ENCODE measurements at places on chromosomes 4 and X.
A peak's percentile ranks its signal among the peaks of the same experiment; 100 is the strongest.

- peak; percentile 77 for DNase-seq
These were observed 551 bp downstream of the NPNT start for GRCh38 chr4:105895583-105896460.

DNA sequence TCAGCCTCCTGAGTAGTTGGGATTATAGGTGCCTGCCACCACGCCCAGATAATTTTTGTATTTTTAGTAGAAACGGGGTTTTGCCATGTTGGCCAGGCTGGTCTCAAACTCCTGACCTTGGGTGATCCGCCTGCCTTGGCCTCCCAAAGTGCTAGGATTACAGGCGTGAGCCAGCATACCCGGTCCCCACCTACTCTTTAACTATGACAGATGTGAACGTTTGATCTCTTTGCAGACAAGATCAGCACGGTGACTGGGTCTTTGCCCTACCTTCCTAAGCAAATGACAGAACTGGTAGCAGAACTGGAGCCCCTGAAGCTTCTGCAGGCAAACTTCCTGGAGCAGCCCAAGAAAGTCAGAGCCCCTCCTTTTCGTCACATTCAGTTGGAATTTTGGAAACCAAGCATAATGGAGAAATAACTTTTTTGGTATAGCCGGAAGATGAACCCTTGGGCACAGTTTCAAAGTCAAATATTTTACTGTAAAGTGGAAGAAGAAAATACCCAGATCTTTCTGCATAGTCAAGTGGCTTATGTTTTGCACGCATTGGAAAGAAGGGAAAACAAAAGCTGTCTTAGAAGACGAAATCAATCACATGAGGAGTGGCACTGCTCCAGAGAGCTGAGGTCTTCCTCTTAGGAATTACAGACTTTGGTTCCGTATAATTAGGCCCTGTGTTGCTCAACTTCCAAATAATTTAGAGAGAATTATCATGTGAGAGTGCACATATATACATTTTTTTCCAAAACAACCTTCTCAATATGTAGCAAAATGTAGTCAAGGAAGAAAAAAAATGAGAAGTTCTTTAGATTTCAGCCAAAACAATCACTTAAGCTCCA, 90.6 kb downstream of the SORBS2 start:
- no peak for DNase-seq

- peak; percentile 94 for DNase-seq
These were observed 10.9 kb upstream of the CLTRN start for GRCh38 chrX:15675490-15675921.

DNA sequence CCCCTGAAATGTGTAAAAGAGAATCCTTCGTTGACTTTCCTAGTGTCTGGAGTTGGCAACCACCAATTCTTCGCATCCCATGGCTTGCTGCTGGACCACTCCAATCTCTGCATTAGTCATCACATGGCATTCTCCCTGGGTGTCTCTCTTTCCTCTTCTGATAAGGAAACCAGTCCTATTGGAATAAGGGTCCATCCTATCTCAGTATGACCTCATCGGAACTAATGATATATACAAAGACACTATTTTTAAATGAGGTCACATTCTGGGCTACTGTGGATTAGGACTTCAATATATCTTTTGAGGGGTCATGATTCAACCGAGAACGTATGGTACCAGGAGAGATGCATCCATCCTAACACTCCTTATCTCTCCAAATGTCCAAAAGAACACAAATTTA, 259.1 kb upstream of the CPEB2 start:
- DNase-seq: no peak

DNA sequence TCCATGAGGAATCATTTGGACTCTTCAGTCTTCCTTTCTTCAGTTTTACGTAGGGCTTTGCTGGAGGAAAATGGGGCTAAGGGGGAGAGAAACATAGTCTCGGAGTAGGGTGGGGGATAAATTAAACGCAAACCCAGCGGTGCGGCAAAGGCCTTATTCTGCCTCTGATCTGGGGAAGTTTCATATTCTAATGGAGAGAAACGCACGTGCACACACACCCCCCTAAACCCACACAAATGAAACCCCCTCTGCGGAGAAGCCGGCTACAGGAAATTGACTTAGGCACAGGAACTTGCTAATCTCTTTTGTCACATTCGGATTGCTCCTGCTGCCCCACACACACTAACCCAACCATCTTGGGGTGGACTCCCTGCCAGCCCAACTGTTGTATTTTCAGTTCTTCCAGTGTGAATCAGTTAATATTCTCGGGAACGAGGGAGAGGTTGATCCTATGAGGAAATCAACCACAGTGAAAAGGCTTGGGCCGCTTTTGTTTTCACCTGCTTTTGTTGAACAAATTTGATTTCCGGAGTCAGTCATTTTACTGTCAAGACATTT, at the start of gene RHOH:
TSS of gene RHOH (plus strand) at position 308 of the 558 bp plus-strand sequence. CDS start 46,356 bp downstream, outside the sequence.
- DNase-seq: peak; percentile 57

GRCh38 chrX:83008415-83008814, 499.7 kb upstream of the POU3F4 start:
- DNase-seq: no peak

DNA sequence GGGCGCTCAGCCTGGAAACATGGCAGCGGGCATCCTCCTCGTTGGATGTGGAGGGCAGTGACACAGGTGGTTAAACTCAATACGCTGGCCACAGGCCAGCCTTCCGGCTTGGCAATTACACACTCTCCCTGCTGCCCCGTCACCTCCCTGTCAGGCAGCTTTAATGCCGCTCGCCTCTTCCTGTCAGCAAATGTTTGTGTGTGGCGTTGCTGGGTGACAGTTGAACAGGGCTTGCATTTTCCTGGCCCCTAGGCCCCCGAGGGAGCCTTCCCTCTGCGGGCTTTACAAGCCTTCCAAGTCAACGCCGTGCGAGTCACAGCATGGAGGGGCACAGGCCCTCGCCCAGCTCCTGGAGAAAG, 620.0 kb downstream of the BCOR start:
- DNase-seq: no peak

- DNase-seq: no peak
These were observed 54.4 kb upstream of the RELL1 start for GRCh38 chr4:37740546-37740945.

GRCh38 chrX:136608295-136608933, 39.5 kb upstream of the CD40LG start:
- no peak for DNase-seq

DNA sequence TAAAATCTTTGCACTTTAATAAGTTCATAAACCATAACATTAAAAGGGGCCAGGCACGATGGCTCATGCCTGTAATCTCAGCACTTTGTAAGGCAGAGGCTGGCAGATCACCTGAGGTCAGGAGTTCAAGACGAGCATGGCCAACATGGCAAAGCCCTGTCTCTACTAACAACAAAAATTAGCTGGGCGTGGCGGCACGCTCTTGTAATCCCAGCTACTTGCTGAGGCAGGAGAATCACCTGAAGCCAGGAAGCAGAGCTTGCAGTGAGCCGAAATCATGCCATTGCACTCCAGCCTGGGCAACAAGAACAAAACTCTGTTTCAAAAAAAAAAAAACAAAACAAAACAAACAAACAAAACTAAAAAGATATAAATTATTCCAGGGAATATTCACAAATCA, 595.2 kb upstream of the LCORL start:
- no peak for DNase-seq

DNA sequence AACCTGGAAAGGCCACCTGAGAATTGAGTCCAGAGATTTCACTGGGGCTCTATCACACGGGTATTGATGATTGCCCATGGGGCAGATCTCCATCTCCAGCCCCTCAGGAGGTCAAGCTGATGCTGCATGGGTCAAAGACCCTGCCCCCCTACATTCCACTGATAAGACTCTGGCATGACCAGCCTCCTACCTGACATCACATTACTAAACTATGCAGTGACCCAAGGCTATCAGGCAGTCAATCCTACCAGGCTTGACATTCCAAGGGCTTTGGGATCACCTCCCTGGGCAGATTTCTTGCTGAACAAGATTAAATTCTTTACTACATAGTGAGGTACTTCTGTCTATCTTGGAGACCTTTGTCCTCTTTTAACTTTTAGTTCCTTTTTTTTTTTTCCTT, 192.7 kb upstream of the STS start:
- DNase-seq: no peak

- DNase-seq: no peak
These were observed 44.1 kb upstream of the TLL1 start for GRCh38 chr4:165828928-165829327.

DNA sequence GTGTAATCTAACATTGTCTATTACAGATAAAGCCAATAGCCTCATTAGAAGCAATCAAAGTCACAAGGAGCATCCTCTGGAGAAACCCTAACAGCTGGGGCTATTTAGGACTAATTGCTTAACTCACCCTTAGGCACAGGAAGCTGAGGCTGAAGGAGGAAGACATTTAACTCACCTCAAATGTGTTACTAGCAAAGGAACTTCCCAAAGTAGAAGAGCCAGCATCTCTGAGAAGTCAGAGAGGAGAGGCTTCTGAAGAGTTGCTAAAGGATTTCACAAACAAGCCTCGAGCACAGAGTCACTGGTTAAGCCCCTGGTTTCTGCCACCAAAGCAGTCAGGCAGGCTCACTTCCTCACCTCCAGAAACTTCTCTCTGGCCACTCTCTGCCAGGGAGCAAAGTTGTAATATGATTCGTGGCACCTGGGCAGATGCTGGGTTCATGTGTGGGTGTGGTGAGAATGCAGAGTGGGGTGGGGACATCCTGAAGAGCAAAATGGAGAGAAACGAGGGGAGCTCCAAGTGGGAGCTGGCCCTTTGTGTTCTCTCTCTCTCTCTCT, 201.3 kb downstream of the HS6ST2 start:
- DNase-seq: no peak

DNA sequence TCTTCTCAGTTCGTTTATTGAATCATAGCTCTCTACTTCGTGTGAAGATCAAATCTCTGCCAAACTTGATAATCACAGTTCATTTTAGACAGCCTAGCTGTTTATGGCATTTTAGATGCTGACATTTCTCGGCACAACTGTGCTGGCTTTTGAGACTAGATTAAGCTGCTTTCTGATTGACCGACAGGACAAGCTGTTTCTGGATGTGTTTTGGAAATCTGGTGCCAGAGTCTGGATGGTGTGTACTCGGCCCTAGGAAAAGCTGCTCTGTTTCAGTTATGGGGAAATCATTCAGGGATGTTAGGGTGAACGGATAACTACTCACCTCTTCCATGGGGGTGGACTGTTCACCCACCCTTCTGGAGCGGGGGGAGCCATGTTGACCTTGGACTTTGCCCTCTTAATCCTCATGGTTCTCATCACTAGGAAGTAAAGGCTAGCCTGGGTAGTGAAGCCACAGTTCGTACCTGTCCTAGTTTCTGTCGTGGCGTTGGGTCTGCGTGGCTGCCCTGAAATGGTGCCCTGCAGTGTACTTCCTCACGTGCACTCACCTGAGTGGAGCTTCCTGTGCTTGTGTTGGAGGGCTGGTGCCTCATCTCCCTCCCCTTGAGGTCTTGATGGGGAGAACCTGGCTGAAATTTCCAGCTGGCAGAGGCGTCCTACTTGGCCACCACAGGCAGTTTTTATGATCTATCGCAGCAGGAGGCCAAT, 13.7 kb upstream of the WDR1 start:
- DNase-seq: no peak

- DNase-seq: peak; percentile 7
These were observed 27.0 kb downstream of the MAGEE1 start for GRCh38 chrX:76454456-76454927.

DNA sequence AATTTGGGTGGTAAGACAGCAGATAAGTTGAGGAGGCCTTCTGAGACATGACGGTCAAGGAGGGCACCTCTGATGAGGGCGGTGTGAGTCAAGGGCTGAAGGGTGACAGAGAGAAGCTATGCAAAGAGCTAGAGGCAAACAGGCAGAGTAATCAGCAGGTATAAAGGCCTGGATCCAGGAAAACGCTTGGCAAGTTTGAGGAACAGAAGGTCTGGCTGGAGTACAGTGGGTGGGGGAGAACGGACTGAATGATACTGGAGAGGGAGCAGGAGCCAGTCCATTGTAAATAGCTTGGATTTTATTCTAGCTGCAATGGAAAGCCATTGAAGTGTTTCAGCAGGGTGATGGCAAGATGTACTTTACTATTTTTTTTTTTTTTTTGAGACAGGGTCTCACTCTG, 39.3 kb downstream of the RAB33B start:
- no peak for DNase-seq

Data from GM06990 (cell line).